Renal cortical epithelial cell (primary cell): ENCODE measurements at places on chromosomes 4 and X. TPM values are rescaled to one million over a fixed set of nuclear protein-coding genes. Genes with fewer than 3 reads are reported as not detected.

DDX3X gene
- total RNA-seq = 212 and 595 TPM in 2 replicates

RTL9 gene
- 0.15 TPM in 1 of 2 replicates, not detected in the other for total RNA-seq

RASL11B gene
- total RNA-seq = 4.7 and 21.2 TPM in 2 replicates

NSG1 gene
- total RNA-seq = 0.69 and 1.0 TPM in 2 replicates

SCML1 gene
- 3.5 and 4.9 TPM in 2 replicates for total RNA-seq

SSX1 gene
- not detected in 2 replicates for total RNA-seq

PWWP3B gene
- 1.0 and 1.5 TPM in 2 replicates for total RNA-seq

COX18 gene
- total RNA-seq = 22.7 and 23.8 TPM in 2 replicates

GC gene
- total RNA-seq = not detected in 2 replicates

ADAMTS3 gene
- 15.9 and 22.1 TPM in 2 replicates for total RNA-seq

CHRDL1 gene
- total RNA-seq = 36.6 and 39.8 TPM in 2 replicates

GPR173 gene
- total RNA-seq = 0.52 and 3.3 TPM in 2 replicates

PAGE1 gene
- total RNA-seq = not detected in 2 replicates

NPNT gene
- total RNA-seq = 10.3 and 47.2 TPM in 2 replicates

PDE5A gene
- 2.1 and 7.6 TPM in 2 replicates for total RNA-seq

CRMP1 gene
- 0.25 TPM in 1 of 2 replicates, not detected in the other for total RNA-seq

PNMA6F gene
- not detected in 2 replicates for total RNA-seq

GRCh38 chr4:148901075-148901705, 459.0 kb upstream of the NR3C2 start:
- no peak for DNase-seq

GRCh38 chr4:100362366-100362765, 155.5 kb downstream of the EMCN start:
- DNase-seq = peak; percentile 36

- peak; percentile 37 for DNase-seq
Observed at GRCh38 chr4:38673130-38673978, 9.4 kb downstream of the KLF3 start.

GRCh38 chr4:39124885-39125599, 57.3 kb upstream of the WDR19 start:
- DNase-seq = no peak

DNA sequence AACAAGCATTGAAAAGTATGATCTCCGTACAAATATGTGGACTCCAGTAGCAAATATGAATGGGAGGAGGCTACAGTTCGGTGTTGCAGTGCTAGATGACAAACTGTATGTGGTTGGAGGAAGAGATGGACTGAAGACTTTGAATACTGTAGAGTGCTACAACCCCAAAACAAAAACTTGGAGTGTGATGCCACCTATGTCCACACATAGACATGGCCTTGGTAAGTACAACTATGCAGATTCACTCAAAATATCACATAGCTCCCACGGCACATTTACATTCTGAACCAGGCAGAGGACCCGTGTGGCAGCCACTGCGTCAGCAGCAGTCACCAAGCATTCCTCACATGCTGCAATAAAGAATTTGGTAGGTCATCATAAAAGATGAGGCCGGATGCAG, 41.3 kb downstream of the KLHL5 start:
- no peak for DNase-seq

- no peak for DNase-seq
Observed at GRCh38 chr4:158139086-158139485, 33.7 kb downstream of the GASK1B start.

DNA sequence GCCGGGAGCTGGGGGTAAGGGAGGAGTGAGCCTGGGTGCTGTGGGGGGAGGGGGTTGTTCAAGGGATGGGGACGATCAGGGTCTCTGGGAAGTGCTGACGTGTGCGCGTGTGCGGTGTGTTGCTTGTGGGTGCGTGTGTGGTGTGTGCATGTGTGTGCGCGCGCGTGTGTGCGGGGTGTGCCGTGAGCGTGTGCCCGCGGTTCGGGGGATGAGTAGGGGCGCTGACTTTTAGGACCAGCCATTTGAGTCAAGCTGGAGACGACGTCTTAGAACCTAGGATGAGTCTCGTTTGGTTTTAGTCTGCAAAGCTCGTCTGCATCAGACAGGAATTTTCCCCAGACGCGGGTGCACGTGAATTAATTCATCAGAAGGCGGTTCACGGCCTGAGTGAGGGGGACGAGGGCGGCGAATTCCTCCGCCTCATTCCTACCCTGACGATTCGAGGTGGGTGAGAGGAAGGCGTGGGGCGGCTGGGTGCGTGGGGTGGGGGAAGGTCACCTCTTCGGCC, 950 bp upstream of the TMEM271 start:
- DNase-seq = no peak

- no peak for DNase-seq
Observed at GRCh38 chrX:74511704-74512103, 90.4 kb downstream of the SLC16A2 start.

GRCh38 chrX:24025741-24026403, 1.1 kb downstream of the KLHL15 start:
- DNase-seq = peak; percentile 55

DNA sequence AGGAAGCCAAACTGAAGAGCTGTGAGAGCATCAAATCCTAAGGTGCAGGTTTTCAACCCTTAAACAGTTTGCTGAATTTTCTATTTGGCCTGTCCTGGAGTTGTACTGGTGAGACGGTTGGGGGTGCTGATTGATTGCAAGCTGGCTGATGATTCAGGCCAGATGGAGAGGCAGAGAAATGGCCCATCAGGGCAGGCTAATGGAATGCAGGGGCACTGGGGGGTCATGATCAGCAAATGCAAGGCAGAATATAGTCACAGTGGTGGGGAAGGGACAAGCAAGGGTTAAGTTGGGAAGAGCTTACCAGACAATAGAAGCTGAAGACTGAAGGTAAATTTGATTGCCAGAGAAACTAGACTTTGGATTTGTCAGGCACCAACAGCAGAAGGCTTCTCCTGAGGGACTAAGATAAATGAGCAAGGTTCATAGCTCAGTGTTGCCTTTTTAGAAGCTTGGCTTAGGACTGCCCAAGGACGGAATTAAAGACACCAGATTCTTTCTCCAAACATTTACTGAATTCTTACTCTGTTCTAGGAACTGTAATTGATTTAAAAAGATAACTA, 4.3 kb upstream of the AADAT start:
- DNase-seq = no peak

DNA sequence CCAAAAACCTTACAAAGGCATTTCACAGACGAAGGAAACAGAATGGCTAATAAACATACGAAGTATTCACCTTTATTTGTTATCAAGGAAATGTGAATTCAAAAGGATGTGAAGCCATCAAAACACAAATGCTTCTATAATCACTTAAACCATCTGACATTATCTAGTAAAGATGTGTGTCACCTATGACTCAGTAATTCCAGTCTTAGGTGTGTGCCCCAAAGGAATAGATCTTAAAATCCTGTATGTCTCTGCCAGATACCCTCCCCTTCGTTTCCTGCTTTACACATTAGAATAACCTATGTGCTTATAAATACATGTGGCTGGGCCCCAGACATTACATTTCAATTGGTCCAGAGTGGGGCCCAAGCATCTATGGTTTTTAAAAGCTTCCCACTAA, 41.8 kb upstream of the CEP135 start:
- peak; percentile 21 for DNase-seq

DNA sequence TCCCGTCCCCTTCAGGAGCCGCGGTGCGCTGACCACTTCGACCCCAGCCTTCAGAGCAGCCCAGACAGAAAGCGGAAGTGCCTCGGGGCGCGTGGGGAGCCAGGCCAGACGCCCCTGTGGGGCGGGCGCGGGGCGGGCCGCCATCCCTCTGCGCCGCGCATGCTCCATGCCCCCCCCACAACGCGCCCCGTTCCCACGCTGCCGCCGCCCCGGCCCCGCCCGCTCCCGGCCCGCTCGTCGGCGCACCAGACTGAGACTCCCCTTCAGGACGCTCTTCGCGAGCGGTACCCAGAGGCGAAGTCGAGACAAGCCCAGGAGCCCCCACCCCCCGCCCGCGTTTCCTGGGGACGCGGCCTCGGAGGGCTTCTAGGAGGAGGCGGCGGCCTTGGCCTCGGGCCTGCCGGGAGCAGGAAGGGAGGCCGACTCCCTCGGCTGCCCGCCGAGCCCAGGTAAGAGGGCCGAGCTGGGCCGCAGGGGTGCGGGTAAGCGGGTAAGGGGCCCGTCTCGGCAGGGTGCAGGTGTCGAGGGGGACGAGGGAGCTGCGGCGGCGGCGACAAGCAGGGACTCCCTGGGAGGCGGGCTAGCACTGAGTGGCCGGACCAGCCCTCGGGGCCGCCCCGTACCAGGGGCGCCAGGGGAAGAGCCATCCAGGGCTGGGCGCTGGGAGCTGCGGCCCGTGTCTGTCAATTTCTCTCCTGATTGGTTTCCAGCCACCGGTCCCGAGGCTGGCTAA, at the start of gene ZFP92:
ZFP92 (plus strand) TSS at position 218 of the 733 bp plus-strand sequence. CDS start 6,851 bp downstream, outside the sequence.
- no peak for DNase-seq

DNA sequence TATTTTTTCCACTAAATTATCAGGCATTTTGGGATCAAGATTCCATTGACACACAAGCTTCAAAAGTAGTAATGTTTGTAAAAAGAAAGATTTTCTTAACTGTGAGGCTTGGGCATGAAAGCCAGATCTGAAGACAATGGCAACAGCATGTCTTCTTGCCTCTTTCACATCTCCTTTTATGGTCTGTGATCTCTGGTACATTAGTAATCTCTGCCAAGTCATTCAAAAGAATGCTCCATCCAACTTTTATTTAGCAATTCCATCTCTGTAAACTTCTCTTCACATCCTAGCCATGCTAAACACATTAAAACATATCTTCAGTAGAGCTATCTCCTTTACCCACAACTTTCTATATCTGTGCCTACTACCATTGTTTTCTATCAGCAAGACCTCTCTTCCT, 465.4 kb downstream of the FAT4 start:
- peak; percentile 42 for DNase-seq

GRCh38 chr4:188107931-188108843, 1.2 kb downstream of the TRIML2 start:
- no peak for DNase-seq
